MG63 (cell line): ENCODE measurements at places on chromosomes 3 and 15.

- no peak for DNase-seq
Measured at GRCh38 chr3:69300296-69300695, 85.6 kb downstream of the FRMD4B start.

DNA sequence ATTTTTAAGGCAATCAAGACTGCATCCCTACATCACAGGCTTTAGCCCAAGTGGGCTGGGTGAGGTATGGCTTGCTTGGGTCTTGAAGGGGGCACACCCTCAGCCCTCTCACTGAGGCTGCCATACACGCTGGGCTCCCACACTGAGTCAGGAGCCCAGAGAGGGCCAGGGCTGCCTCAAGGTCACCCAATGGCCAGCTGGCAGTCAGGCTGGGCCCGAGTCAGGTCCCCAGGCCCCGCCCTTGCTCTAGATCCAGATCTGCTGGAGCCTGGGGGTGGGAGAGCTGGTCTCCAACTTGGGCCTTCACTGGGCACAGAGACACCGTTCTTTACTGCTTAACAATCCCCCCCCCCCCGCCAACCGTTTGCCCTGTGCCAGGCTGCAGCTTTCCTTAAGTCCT, 88.1 kb downstream of the IQSEC1 start:
- DNase-seq = no peak

GRCh38 chr3:161406594-161407555, 35.6 kb upstream of the SPTSSB start:
- DNase-seq = no peak

- no peak for DNase-seq
Measured at GRCh38 chr15:91482799-91483198, 370.7 kb upstream of the SLCO3A1 start.

GRCh38 chr3:30685267-30685667, 78.9 kb downstream of the TGFBR2 start:
- no peak for DNase-seq
